ENCODE measurements at places on chromosomes 1 and 21.

DNA sequence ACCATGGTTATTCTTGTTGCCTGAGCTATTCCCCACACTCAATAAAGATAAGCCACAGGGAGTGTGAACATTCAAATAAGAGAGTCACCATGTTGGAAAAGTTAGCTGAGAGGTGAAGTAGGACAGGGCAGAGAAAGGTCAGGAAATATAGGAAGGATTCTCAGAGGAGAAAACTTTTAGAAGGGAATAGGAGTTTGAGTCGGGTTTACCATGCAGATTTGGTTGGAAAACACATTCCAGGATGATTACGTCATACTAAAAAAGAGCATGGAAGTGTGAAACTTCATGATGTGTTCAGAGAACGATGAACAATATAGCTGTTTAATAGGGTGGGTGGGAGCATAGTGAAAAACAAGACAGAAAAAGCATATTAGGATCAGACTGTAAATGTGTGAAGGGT is 1125.3 kb upstream of the ADGRL2 start:
- DNase-seq: no peak

DNA sequence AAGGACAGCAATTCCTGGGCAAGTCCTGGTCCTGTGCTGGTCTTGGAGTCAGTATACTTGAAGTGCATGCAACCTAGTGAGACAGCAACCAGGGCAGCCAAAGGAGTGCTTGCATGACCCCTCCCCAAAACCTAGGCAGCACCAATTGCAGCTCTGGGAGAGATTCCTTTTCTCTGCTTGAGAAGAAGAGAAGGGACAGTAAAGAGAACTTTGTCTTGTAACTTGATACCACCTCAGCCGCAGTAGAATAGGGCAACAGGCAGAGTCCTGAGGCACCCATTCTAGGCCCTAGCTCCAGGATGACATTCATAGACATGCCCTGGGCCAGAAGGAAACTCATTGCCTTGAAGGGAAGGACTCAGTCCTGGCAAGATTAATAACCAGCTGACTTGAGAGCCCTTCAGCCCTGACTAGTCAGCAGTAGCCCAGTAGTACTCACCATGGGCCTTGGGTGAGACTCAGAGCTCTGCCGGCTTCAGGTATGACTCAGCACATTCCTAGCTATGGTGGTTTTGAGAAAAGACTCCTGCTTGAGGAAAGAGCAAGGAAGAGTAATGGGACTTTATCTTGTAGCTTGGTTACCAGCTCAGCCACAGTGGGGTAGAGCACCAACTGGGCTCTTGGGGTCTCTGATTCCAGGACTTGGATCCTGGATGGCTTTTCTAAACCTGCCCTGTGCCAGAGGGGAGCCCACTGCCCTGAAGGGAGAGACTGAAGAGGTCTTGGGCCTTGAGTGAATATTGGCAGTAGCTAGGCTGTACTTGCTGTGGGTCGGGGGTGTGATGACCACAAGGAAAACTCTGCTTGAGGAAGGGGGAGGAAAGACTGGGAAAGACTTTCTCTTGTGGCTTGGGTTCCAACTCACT is 51.7 kb upstream of the ACADM start:
- no peak for DNase-seq

DNA sequence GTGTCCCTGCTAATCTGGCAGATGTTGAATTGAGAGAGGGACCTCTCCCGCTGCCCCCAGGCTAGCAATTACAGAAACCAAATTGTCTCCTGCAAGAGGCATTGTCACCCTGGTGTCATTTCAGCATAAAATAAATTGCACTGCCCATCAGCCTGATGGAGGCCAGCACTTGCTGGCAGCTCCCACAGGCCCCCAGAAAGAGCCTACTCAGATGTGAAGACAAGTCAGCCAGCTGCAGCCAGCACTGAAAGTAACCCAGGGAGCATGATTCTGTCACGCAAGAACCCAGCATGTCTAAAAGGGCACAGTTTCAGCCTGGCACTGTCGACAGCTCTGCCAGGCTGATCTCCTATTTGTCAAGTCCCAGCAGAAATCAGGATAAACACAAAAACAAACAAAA is 110.3 kb upstream of the CTTNBP2NL start:
- DNase-seq: no peak

GRCh38 chr1:204641936-204642335 is 43.6 kb downstream of the LRRN2 start:
- DNase-seq: no peak

GRCh38 chr1:62285984-62286785 is 33.0 kb downstream of the KANK4 start:
- no peak for DNase-seq

GRCh38 chr1:11487196-11487751 is 8.3 kb downstream of the DISP3 start:
- no peak for DNase-seq

DNA sequence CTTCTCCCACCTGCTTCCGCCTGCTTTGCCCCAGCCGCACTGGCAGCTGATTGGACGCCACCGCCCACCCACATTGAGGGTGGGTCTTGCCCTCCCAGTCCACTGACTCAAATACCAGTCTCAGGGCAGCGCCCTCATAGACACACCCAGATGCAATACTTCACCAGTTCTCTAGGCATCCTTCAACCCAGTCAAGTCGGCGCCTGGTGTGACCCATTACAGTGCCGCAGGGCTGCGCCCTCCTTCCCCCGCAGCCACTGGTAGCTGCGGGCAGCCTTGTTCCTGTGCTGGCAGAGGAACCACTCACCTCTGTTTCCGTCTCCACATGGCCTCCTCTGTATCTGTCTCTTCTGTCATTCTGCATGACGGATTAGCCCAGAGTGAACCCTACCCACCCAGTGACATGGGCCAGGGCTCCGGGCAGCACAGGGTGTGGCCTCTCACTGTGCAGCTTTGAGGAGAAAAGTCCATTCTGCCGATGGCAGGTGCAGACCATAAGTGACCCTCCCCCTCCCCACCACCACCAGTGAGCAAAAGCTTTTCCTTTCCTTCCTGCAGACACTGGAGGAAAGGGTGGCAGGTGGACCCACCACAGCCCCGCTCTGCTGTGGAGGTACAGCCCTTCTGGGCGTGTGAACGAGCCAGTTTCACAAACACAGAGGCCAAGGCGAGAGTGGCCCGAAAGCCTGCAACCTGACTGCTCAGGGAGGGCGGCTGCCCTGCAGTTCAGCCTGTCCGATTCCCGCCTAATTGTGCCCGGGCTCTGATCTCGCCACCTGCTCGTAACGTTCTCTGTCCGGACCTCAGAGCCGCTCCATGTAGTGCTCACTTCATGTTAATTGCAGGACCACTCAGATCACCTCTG is 57.1 kb downstream of the FAAP20 start:
- DNase-seq: no peak

DNA sequence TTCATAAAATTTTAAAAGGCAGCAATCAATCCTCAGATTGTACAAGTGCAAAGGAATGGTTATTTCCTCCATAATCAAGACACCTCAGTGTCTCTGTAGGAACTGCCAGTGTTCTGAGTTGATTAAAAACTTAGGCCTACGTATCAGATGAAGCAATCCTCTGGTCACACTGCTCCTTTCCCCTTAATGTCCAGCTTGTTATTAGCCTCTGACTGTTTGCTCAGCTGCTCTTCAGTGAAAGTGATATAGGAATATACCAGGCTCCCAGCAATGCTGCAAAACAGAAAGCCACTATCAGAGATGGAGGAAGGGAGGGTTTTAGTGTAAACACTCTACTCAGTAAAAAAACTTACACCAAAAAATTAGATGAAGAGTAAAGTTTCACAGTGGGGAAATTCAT is 49.8 kb downstream of the SLC35D1 start:
- no peak for DNase-seq

- no peak for DNase-seq
Measured at GRCh38 chr1:170213596-170213995, 67.8 kb downstream of the NTMT2 start.

All from GDM1 (cell line).